T-cell (primary cell): ENCODE measurements at places on chromosomes 5 and 9.

GRCh38 chr5:180467028-180467975 is 26.9 kb upstream of the CNOT6 start:
- no peak for DNase-seq

DNA sequence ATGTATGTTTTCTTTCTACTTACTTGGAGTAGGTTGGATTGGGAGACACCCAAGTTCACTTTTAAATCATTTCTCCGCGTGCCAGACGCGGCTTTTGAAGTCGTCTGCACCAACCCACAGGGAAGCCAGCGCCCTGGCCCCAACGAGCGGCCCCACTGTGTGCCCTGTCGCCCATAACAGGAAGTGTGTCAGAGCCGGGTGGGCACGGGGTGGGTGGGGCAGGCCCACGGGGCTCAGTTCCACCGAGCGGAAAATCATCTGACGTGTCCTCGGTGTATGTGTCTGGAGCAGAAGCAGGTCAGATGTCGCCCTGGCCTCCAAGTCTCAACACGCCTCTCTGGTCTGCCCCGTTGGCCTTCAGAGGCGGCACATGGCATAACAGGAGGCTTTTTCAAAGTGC is 22.7 kb upstream of the SMIM23 start:
- DNase-seq, result no peak

DNA sequence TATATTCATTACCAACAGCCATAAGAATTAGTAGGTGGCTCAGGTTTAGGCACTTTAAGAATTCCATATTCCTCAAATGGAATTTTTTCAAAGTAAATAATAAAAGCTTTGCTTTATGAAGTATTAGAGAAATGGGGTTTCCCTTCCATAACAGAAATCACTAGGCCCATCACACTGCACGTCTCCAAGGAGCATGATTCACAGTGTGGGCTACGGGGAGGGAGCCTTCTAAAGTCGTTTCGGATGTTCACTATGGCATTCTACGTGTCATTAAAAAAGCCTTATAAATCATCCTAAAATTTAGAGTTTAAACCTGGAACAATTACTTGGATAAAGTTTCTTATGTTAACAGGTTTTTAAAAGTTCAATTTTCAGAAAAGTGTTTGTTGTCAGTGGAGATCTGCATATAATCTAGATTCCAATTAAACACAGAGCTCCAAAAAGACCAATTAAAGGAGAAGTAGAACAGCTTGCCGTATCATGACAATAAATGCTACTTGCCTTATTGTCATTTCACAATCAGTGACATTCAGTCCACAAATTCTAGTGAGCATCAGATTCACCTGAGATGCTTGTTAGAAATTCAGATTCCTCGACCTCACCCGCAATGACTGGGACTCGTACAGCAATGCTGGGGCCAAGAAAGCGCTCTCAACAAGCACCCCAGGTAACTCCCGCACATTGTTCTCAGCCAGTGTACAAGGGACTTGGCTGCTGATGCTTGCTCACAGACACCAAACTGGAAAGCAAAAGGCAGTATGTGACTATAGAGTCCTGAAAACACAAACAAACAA is 115.7 kb downstream of the NFIB start:
- no peak for DNase-seq

GRCh38 chr5:103475629-103476240 is 86.9 kb downstream of the NUDT12 start:
- no peak for DNase-seq

DNA sequence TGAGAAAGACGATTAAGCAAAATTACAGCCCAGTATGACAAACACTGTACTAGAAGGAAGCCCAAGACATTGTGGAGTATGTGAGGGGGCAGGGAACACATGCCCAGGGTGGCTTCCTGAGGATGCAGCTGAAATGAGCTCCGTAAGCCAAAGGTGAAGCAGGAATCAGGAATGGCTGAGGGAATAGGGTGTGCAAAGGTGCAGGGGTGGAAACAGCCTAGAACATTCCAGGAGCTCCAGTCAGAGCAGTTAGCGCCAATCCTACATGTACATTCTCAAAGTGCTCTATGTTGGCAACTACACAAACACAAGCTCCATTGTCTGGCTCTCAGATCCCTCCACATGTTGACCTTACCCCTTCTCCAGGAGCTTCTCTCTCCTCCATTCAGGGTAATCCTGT is 257.9 kb downstream of the MAN2A1 start:
- DNase-seq, result no peak

- no peak for DNase-seq
Observed at GRCh38 chr9:113326230-113326629, 13.8 kb downstream of the WDR31 start.

- DNase-seq, result no peak
Observed at GRCh38 chr9:71608021-71608420, 160.3 kb downstream of the CEMIP2 start.

DNA sequence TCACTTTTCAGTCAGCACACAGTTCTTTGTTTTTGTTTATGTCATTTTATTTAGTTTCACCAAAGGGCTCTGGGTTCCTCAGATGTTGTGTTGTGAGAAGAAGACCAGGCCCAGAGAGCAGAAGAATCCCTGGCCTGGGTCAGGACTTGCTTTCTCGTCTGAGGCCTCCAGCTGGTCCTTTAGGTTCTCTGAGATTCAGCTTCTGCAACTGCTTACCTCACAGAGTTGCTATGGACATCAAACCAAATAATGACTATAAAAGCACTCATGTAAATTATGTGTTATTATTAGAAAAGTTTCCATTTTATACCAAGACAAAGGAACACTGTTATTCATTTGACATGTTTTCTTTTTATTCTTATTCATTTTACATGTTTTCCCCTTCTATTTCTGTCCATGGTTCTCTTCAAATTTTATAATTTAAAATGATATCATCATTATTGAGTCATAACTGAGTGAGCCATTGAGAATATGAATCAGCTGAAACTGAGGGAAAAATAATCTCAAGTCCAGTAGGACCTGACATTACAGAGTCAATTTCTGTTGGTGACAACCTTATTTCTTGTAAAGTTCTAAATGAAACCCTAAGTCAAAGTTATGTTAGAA is 44.0 kb upstream of the GLRX start:
- no peak for DNase-seq

DNA sequence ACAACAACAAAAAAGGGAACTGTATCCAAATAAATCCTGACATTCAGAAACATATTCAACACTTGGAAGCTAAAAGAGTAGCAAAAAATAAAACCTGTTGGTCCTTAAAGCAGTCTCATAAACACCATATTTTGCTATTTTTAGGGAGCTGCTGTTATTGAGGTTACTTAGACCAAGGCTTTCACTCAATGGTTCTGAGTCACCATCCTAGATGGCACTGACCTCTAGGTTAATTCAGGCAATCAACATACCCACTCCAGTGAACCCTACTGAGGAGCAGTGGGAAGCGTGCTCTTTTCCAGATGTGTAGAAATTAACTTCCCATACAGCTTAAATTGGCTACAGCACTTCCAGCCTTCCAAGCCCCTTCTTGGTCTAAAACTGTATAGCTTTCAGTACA is 5.2 kb downstream of the GNAQ start:
- no peak for DNase-seq

DNA sequence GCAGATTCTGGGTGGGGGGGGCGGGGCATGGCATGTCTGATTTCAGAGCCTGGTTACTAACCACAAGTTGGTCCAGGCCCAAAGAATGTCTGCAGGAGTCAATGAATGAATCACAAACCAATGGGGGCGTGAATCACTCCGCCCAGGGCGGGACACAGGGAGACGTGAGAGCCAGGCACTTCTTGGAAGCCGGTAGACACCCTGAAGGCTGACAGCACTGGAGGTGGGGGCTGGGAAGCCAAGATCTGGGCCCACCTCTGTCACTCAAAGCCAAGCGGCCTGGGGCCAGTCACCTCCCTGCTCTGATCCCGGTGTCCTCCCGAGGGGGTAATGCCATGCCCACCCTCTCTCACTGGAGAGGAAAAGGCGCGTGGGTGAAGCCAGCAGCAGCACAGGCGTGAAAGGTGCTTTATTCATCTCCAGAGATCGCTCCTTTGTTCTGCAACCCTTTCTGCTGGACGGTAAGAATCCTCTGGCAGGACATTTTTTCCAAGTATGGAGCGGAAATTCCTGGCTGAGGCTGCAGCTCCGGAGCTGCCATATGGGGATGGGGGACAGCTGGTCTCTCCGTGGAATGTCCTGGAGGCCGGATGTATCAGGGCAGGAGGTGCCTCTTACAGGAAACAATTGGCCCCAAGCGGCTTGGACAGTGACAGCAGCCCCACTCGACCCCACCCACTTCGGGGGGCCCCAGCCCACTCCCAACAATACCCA is 85.0 kb downstream of the STK10 start:
- DNase-seq, result no peak

- DNase-seq, result no peak
Observed at GRCh38 chr9:35650341-35651158, at the start of gene SIT1. Gene SIT1, minus strand, starts transcription at chr9:35650931. Its CDS starts 78 bp downstream, at chr9:35650853.

GRCh38 chr5:147400126-147400809 is 109.6 kb downstream of the DPYSL3 start:
- no peak for DNase-seq

GRCh38 chr5:110754181-110754580 is 15.4 kb downstream of the SLC25A46 start:
- DNase-seq, result no peak

DNA sequence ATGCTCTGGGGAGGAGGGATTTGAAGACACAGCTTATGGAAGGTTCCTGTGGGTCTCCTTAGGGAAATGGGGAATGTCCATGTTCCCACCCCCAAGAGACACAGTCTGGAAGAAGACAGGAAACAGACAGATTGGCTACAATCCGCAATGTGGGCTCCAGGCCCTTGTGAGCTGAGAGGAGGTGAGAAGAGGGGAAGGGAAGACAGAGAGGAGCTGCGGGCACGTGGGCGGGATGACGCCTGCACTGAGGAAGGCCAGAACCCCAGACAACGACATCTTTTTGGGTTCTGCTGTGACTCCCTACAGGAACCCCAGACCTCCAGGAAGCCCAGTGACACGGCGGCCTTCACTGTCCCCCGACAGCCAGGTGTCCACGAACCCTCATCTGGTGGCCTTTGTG is 29.9 kb upstream of the NKD2 start:
- DNase-seq, result no peak

DNA sequence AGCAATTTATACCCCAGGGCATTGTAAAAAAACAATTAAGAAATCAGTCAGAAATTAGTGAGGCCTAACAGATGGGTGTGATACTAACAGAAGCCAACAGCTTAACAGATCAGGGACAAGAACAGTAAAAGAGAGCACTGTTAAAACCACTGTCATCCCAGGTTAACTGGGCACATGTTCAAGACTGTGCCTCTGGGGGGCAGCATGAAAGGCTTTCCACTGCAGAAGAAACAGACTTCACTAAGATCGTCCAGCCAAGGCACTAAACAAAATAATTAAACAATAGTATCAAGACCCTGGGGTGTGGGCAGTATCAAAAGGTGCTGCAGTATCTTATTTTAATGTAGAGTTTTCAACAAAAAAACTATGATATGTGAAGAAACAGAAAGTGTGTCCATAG is 43.5 kb downstream of the FBN2 start:
- no peak for DNase-seq

GRCh38 chr9:81113453-81114124 is 575.8 kb downstream of the TLE1 start:
- DNase-seq, result no peak

- DNase-seq, result no peak
Observed at GRCh38 chr5:178467568-178468195, 122.5 kb downstream of the COL23A1 start.

GRCh38 chr9:130421802-130422276 is 22.9 kb upstream of the ASS1 start:
- DNase-seq, result no peak

DNA sequence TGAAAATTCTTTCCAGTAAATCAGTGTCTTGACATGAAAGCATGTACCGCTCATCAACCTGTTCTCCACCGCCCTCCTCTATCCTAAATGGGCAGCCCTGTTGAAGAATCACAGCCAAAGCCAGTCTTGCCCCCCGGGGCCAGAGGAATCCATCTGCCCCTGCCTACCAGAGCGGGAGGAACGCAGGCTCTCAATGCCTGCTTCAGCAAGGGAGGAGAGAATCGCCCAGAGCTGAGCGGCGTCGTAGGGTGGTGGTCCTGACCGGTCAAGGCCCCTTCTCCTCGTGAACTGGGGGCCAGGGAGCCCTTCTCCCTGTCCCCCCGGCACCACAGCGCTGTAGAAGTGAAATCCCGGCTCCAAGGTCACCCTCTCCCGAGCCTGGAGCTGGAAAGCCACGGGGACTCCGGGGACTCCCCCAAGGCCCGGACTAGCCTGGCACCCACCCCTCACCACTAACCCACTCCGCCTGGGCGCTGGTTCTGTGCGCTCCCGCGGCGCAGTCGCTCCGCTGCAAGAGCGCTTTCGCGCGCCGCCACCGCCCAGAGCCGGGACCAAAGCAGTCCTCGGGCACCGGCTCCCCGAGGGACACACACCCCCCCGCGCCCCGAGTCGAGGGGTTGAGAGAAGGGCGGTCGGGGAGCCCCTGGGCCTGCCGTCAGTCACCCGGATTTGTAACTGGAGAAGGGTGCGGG is 718 bp upstream of the TMEM215 start:
- DNase-seq, result no peak

GRCh38 chr9:97311798-97312500 is 4.5 kb downstream of the CCDC180 start:
- no peak for DNase-seq

DNA sequence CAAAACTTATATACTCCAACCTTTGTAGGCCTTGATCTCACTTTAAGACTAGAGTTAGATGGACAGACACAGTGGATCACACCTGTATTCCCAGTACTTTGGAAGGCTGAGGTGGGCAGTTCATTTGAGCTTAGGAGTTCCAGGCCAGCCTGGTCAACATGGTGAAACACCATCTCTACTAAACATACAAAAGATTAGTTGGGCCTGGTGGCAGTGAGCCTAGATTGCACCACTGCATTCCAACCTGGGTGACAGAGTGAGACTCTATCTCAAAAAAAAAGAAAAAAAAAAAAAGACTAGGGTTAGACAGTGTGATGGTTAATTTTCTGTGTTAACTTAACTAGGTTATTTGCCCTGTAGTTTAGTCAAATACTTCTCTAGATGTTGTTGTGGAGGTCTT is 74.1 kb downstream of the CFAP95 start:
- DNase-seq, result no peak
